ENCODE measurements at places on chromosomes 5 and 9.
A peak's percentile ranks its signal among the peaks of the same experiment; 100 is the strongest.

DNA sequence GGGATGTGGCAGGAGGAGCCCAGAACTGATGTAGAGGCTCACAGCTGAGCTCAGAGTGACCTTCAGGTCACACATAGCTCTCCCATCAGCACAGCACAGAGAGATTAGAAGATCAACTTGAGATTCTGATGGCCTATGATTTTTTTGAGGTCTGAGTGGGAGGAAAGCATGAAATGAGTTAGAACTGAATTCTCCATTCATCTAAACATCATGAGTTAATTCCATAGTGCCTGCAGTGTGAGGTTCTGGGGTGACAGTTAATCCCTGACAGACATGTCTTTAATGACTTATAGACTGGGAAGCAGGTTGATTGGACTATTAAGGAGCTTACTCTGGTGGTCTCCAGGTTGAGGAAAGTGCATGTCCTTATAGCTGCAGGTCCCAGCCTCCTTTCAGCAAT, 22.4 kb downstream of the SLC22A5 start:
- no peak for DNase-seq

DNA sequence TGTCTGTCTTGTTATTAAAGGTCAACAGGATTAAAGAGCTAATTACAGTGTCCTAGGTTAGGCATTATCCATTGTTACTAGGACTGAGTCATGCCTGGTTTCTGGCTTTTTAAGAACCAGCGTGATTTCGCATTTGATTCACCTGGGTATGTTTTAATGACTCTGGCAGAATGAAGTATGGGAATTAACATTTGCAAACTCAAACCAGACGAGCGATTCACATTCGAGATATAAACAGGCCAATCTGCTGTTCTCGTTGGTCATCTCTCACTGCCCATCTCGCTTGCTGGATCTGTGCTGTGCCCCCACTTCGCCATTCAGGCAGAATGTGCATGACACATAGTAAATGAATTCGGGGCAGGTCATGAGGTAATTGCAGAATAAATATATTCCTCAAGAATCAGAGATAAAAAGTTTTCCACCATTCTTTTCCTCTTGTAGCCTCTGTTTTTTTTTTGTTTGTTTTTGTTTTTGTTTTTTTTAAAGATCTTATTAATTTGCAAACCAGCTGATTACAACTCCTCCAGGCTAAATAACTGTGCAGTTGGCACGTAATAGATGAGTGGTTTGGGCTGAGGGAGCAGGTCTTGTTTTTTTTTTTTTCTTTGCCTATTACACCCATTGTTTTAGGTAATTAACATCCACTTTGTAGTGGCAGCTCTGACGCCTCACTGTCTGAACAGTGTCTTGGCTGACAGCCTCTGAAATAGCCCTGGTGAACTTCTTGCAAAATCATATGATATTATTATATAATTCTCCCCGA, 313.5 kb upstream of the MSX2 start:
- DNase-seq, result no peak

DNA sequence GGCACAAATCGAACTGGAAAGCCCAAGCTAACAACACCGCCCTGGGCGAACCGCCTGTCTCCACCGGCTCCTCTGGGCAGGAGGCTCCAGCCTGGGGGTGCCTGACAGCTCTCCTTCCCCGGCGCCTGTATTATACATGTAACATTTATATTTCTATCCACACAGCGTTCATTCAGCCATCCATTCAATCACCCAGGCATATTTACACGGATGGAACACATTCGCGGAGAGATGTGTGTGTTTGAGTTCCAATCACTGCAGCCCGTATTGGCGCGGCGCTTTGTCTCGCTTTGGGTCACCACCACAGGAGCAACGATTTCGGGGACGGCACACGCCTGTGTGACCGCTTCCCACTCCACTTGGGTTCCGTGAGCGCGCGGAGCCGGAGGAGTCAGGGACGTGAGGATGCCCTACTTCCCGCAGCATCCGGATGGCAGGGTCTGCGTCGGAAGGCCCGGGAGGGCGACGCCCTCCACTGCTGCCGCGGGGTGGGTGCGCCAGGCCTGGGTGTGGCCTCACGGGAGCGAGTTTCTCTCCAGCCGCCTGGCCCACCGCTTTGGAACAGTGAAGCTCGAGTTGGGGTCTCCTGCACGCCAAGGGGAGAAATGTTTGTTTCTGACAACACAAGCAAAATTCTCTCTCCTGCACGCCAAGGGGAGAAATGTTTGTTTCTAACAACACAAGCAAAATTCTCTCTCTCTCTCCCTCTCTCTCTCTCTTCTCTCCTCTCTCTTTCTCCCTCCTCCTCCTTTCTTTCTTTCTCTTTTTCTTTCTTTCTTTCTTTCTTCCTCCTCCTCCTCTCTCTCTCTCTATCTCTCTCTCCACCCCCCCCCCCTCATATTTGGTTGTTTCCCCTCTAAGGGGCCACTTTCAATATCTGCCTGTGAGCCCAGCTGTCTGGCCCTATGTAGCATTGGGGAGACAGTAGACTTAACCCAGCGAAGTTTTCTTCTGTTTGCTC, 1.1 kb upstream of the SV2C start:
- no peak for DNase-seq

DNA sequence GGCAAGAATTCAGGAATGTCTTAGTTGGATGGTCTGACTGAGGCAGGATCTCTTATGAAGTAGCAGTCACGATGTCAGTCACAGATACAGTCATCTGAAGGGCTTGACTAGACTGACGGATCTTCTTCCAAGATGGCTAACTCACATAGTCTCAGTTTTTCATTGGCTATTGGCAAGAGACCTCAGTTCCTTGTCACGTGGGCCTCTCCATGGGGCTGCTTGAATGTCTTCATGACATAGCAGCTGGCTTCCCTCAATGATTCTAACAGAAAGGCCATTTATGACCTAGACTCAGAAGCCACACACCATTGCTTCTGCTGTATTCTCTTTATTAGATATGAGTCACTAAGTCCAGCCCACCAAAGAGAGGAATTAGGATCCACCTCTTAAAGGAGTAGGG, 4.7 kb downstream of the APC start:
- DNase-seq, result peak; percentile 12

DNA sequence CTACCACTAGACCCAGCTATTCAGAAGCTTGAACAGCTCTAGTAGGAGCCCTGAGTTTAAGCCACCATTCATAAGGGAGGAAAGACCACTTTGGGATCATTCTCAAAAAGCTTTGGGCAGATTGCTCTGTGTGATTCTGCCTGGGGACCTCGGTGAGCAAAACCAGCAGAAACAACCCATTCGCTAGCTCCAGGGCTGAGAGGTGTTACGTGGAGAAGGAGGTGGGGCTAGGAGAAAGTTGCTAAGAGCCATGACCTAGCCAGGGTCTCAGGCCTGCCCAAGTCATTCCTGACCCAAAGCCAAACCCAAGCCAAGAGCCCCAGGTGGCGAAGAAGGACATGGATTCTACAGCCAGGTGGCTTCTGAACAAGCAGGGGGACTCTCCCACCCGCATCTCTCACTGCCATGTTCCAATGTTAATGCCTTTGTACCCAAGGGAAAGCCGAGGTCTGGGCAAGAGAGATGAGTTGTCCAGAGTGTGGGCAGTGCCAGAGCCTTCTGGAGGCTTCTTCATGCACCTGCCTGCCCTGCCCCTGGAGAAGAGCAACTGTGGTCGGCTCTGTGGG, 4.0 kb upstream of the BARHL1 start:
- DNase-seq, result no peak

DNA sequence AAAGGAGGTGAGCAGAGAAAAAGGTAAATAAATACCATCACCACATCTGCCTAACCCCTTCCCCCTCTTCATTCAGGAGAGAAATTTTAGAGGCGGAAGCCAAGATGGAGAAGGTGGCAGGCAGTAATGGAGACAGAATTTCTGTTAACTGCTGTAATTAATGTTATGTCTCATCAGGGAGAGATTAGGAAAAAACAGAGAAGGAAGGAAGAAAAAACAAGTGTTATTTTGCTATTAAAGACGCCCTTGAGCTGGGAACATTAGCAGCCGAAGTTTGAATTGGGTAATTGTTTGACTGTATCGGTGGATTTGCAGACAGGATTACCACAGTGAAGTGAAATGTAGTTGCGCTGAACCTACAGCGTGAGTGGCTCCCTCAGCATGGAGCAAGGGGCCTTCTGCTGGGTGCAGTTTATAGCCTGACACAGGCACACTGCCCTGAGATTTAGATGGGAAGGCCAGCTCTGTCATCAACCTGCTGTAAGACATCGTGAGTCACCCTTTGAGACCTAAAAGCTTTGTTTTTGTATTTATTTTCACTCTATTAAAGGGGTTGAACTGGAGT, 136.3 kb downstream of the ASTN2 start:
- no peak for DNase-seq

- no peak for DNase-seq
These were observed 29.4 kb downstream of the NUTM2F start for GRCh38 chr9:94298949-94299599.

GRCh38 chr9:89421595-89421994, 76.3 kb downstream of the SEMA4D start:
- DNase-seq, result peak; percentile 84

DNA sequence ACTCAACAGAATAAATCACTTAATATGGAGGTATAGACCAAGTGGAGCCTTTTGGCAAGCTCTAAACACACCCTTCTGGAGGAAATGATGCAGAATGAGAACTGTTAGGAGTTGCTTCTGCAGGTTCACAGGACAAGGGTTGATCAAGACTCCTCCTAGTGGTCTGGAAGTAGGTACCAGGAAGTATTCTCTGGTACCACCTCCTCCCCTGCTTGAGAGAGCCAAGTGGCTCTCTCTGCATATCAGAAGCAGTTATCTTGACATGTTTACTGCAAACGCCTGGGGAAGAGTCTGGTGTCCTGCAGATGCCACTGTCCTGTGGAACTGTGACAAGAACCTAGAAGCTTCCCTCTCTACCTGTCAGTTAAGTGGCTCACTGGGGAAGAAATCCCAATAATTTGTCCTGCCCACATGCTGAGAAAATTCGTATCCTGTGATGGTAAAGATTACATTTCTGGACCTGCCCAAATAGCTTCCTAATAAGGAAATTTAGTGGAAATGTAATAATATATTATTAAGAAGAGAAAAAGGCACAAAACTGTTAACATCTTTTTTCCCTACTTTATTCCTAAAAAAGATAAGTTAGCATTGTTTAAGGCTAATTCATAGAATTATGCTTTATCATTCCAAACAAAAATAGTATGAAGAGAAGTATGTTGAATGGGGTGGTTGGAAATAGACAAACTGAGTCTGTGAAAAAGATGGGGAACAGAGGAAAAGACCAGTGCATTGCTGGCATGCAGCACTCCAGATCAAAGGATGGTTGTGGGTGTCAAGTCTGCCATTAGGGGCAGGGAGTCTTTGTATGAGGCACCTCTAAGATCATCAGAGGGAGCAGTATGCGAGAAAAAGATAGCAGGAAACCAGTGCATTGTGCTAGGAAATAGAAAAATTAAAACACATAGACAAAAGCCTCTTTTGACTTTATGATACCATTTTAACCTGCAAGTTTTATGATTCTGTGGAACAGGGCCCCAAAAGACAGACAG, 118.8 kb downstream of the CDC42SE2 start:
- DNase-seq, result peak; percentile 60

DNA sequence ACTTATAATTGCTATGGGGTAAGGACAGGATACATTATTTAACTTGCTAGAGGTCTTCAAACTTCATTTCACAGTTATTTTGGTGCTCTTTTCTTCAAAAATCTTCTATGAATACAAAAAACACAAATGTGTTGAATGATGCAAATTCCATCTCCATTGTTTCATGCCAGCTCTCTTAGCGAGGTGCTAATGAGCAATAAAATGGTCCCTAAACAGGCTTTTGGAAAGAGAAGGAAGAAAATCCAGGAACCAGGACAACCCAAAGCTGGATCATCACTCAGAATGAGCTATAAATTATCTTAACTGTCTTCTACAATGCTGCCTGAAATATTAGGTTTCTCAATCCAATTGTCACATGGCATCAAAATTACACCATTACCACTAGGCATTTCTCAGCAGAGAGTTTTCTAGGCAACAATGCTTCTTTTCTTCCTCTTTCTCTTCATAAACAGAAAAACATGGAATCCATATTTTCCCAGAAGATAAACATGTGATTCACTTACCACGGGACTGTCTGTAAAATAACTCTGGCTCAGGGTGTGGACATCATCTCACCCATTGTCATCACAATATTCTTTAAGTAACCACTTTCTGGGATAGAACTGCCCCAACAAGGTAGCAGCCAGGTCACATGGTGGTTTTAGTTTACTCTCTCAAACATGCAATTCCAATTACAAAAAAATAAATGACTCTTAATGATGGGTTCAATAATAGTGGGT, 249.4 kb downstream of the NPR3 start:
- DNase-seq, result no peak

DNA sequence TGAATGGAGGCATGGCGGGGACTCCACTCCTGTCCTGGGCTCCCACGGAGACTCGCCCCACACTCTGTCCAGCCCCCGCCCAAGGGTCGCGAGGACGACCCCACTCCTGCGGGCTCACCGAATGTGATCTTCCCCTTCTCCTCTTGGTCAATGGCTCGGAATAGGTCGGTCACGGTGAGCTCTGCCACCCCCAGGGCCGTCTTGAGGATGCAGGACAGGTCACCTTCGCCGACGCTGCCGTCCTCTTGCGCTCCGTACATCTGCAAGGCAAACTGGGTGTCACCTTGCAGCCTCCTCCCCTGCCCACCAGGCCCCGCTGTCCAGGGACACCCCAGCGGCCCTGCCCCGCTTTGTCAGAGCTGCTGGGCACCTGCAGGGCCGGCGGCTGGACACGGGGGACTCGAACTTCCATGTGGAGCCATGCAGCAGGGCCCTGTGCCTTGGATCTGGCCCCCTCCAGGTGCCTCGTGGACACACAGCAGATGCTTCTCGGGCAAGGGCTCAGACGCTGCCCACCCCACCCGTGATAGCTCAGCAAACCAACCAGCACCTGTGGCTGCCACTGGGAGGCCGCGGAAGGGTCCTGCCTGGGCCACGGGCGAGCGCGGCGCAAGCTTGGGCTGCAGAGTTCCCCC, 21.5 kb upstream of the SLC6A3 start:
- no peak for DNase-seq

- no peak for DNase-seq
These were observed 20.1 kb downstream of the C5orf58 start for GRCh38 chr5:170252720-170253350.

DNA sequence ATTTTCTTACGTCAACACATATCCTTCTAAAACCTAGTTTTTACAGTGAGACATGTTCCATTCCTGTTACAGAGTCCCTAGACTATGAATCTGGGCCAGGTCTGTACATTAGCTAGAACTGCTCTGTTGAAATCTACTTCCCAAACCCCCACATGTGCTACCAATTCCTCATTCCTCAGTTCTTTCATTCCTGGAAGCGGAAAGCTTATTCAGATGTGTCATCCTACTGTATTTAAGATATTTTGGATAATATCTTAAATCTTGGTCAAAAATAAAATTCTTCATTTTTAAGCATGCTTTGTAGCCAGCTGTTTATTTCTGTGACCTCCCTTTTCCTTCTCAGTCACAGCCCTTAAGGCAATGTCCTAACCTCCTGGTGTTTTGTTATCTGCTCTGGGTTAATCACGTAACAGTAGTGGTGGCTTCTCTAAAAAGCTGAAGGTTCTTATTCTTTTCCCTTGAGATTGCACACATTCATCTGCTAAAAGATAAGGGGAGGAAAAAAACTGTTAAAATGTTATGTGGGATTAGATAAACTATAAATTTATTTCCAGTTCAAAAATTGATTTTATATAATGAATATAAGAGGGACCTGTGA, 35.6 kb downstream of the GLRX start:
- peak; percentile 75 for DNase-seq

GRCh38 chr9:108832179-108832500, 23.6 kb downstream of the ACTL7B start:
- no peak for DNase-seq

Measured in fibroblast of skin of right biceps (primary cell).